ENCODE measurements at places on chromosomes 5 and 9.
A peak's percentile ranks its signal among the peaks of the same experiment; 100 is the strongest.

GRCh38 chr5:39716532-39717028, 291.8 kb upstream of the DAB2 start:
- peak; percentile 89 for DNase-seq

- no peak for DNase-seq
These were observed 55.7 kb downstream of the GGTA1 start for GRCh38 chr9:121443981-121444380.

DNA sequence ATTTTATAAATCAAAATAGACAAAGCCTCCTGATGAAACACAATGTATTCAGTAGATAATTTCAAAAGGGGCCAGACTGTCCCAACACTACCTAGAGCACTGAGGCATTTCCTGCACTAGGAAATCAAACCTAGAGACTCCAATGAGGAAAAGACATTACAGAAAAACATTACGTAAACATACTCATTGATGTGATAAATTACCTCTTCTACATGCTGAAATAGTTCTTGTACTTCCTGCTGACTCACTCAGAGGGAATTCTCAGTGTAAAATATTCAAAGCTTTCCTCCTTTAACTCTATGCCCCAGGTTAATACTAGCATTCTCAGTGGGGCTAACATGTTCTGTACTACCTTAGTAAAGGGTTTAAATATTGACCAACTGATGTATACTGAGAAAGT, 178.0 kb downstream of the ESM1 start:
- no peak for DNase-seq

DNA sequence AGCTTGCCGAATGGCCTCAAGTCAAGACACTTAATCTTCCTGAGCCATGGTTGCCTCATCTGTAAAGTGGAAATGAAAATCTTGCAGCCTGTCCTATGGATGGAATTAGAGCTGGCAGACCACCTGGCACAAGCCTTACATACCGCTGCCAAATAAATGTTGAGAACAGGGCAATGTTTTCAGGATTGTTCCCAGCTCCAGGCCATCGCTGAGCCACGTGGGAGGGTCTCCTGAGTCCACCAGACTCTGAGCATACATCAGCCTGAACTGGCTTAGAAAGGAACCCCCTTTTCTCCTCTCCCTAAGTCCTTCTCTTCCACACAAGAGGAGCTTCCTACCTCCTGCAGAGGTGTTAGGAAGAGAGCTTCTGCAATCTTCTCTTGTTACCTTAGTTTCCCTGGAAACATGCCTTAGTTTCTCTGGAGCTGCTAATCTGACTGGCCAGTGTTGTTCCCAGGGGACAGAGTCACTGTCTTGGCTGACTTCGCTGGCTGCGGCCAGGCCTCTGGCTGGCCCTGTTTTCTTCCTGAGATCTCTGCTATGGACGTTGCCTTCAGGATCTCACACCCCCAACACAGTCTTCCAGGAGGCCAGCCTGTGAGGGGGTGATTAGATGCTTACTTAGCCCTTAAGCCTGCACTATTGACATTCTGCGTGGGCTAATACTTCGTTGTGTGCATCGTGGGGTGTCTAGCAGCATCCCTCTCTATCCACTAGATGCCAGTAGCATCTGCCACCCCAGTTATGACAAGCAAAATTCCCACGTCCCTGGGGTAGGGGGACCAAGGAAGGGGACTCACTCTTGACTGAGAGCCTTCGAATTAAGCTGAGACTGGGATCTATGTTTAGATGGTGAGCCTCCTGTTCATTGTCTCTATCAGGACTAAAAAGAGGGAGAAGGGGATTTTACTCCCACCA, 62.2 kb downstream of the BOD1 start:
- no peak for DNase-seq

GRCh38 chr5:142032747-142033631, 20.2 kb upstream of the GNPDA1 start:
- DNase-seq = peak; percentile 61

DNA sequence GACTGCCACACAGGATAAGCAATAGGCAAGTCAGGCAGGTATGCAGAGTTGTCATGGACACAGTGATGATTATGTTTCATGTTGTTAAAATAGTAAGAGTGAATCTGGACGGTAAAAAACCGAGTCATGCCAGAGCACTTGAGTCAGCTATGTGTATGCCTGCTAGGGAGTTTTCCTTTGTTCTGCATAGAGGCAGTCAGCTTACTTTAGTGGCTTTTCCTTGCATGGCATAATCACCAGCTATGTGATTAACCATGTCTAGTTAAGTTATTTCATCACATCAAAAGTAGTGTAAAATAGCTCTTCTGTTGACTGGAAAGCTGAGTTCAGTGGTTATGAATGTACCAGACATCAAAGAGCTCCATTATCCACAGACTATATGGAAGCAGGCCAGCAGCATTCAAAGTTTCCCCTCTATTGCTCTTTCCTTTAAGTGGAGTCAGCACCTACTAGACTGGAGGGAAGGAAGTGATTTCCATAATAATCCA, 989.8 kb downstream of the TLE1 start:
- no peak for DNase-seq

DNA sequence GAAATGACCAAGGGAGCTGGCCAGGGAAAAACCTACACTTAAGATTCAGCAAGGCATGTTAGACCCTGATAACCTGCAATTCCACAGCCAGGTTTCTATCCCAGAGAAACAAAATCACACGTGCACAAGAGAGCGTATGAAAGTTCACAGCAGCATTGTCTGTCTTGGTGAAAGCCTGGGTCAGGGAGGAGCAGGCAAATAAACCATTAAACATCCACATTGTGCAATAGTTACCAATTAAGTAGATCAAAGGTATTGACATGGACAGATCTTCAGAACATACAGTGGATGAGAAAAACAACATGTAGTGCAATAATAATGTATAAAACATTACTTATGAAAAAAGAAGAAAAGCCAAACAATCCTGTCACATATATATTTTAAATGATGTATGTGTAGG, 15.9 kb upstream of the GPX3 start:
- no peak for DNase-seq
